Activated gamma-delta T cell (primary cell): ENCODE measurements at places on chromosomes 7 and 10.

- DNase-seq = no peak
Observed at GRCh38 chr10:1180836-1181235, 124.7 kb downstream of the WDR37 start.

- no peak for DNase-seq
Observed at GRCh38 chr7:18049262-18049661, 21.6 kb upstream of the PRPS1L1 start.

- DNase-seq = no peak
Observed at GRCh38 chr10:69048103-69048502, 39.8 kb upstream of the SRGN start.

GRCh38 chr10:31886885-31887284 is 41.7 kb downstream of the ARHGAP12 start:
- no peak for DNase-seq

- no peak for DNase-seq
Observed at GRCh38 chr10:120541984-120542383, 85.0 kb downstream of the PLPP4 start.

GRCh38 chr7:149673006-149673405 is 100.4 kb downstream of the ZNF467 start:
- DNase-seq = no peak

- no peak for DNase-seq
Observed at GRCh38 chr10:14358886-14359573, 28.3 kb upstream of the FRMD4A start.

- no peak for DNase-seq
Observed at GRCh38 chr10:52099026-52099600, 215.0 kb upstream of the DKK1 start.

- DNase-seq = no peak
Observed at GRCh38 chr10:43261578-43262396, 5.1 kb downstream of the RASGEF1A start.

GRCh38 chr10:71068861-71069271 is 143.5 kb upstream of the UNC5B start:
- DNase-seq = no peak

DNA sequence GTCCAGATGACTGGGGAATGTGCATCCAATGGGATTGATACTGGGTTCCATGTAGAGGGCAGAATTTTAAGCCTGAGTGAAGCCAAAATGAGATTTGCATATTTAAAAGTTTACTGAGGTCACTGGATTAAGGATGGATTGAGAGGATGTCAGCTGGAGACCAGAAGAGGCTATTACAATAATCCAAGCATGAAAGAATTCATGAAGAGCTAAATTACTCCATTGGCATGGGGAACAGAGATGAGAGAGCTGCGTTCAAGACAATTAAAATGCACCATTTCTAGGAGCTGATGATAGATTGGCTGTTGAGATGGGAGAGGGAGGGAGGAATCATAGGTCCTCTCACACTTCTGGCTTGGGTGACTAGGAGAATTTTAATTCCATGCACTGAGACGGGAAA is 158.5 kb downstream of the JCAD start:
- DNase-seq = no peak

- DNase-seq = no peak
Observed at GRCh38 chr7:45923290-45923689, 2.2 kb upstream of the IGFBP3 start.

DNA sequence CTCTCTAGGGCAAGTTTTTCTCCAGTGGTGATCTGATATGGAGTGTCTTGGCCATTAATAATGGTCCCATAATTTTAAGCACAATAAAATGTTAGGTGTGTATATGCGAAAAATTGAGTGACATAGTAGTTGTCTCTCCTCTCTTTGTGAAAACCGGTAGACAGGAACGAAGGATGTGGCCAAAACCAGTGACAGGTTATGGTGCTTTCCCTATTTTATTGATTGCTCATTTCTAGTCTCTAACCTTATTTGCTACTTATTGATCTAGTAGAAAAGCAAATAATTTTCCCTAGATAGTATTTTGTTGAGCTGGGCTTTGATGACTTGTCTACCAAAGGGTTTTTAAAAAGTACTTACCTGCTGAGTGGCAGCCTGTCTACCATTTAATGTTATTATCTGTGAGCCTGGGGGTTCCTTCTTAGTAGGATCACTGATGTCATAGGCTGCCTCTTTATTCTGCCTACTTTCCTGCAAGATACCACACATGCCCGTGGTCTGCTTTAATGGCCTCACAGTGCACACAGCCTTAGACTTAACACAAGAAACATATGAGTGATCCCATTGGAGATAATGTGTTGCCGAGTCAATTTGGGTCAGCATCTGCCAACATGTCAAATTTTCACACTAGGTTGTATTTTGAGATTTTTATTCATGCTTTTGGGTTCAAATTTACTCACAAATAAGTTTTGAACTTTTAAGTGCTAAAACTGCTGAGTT is 100.0 kb downstream of the AUTS2 start:
- DNase-seq = no peak

DNA sequence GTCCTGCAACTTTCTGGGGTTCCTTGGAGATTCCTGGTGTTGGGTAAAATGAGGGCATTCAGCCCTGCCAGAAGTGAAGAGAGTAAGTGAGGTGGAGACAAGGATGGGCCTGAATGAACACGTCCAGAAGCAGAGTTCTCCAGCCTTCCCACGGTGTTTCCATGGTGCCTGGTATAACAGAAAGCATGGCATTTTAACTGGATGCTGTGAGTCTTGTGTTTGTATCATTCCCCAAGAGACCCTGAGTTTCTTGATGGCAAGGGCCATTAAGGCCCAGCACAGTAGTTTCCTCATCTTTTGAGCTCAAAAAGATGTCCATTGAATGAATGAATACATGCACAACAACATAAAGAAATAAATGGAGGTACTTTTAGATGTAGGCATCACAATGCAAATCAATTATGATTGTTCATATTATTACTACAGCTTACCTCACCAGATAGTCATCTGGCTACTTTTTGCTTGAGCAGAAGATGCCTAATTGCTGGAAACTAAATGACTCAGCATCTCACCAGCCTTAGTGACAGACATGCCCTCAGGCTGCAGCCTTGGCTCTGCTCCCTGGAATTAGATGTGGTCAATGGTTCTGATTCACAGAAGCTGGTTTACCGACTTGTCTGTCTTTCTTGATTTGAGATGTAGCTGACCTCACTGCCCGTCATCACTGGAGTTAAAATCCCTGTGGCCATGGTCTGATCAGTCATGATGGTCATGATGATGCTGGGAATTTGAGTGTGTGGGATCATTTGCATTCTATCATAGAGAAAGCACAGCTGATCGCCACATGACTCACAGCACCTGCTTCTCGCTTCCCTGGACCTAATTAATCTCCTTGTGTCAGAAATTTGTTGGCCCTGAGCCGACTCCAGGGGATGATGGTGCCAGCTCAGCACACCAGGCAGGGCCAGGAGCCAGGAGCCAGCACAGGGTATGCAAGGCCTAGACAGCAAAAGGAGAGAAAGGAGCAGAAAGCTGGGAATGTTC is 83.9 kb downstream of the CXCL12 start:
- no peak for DNase-seq

GRCh38 chr7:13874783-13875182 is 114.7 kb downstream of the ETV1 start:
- DNase-seq = no peak

- no peak for DNase-seq
Observed at GRCh38 chr10:123165445-123166072, 11.4 kb downstream of the BUB3 start.

DNA sequence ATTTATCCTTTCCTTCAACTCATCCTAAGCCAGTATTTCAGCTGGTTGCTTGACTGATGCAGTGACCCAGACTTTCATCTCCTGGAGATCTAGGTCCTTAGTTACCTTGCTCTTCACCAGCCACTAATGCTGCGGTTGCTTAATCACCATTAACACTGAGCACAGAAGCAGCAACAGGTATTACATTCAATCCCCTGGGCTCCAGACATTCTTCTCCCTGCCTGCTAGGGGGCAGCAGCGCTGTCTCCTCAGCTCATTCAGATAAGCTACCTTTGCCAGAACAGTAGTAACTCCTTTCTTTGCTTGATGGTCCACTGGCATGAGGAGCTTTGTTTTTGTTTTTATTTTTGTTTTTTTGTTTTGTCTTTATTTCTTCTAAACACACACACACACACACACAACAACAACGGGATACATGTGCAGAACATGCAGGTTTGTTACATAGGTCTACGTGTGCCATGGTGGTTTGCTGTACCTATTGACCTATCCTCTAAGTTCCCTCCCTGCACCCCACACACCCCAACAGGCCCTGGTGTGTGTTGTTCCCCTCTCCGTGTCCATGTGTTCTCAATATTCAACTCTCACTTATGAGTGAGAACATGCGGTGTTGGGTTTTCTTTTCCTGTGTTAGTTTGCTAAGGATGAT is 1043.2 kb upstream of the C7orf33 start:
- no peak for DNase-seq

DNA sequence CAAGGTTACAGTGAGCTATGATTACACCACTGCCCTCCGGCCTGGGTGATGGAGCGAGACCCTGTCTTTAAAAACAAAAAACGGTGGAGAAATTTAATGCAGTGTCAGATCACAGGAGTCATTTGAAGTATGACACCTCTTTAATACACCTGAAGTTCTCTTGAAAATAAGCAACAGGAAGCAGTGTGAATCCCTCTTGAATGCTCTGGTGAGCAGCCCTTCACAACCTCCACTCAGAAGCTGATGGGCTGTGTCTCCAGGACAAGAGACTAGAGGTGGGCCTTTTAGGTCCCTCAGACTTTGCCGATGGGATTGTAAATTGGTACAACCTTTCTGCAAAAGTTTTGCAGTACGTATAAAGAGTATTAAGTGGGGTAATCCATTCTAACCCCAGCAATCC is 50.1 kb downstream of the CYP26A1 start:
- DNase-seq = no peak

DNA sequence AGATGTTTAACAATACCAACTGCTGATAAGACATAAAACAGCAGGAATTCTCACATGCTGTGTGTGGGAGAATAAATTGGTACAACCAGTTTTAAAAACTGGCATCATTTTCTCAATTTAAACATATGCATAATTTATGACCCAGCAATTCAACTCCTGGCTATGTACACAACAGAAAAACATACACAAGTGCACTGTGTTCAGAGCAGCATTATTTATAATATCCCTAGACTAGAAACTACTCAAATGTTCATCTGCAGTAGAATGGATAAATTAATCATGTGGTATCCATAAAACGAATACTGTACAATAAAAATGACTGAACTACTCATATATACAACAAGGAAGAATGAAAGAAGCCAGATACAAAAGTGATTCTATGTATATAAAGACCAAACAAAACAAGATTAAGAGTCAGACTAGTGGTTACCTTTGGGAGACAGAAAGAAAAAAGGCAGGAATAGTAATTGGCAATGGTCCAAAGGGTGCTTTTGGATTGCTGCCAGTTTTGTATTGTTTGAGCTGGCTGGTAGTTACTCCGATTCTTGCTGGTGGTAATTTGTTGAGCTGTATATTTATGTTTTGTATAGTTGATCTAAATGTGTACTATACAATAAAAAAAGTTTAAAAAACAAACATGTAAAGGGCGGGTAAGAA is 306.0 kb downstream of the TFEC start:
- DNase-seq = no peak

DNA sequence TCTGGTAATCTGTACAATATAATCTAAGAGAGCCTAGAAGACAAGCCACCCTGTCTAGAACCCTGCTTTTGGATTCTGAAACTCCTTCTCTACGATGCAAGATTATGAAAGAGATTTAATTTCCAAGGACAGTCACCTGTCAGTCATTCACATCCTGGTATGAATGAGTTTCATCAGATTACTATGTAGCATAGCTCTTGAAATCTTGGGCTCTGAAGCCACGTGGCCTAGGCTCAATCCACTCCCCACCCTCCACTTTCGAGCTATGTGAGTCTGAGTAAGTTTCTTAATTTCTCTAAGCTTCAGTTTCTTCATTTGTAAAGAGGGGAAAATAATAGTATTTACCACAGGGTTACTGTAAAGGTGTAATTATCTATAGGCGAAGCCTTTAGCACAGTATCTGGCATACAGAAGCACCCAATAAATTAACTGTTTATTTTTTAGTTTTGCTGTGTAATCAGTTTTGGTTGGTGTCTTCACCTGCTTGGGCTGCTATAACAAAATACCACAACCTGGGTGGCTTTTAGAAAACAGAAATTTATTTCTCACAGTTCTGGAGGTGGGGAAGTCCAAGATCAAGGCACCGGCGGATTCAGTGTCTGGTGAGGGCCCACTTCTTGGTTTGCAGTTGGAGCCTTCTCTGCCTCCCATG is 71.3 kb downstream of the MYOF start:
- no peak for DNase-seq

- no peak for DNase-seq
Observed at GRCh38 chr7:38310591-38311101, 37.2 kb upstream of the TARP start.

GRCh38 chr10:132386419-132386831 is 10.6 kb upstream of the PWWP2B start:
- no peak for DNase-seq

- DNase-seq = no peak
Observed at GRCh38 chr10:112643600-112644264, 196.7 kb downstream of the VTI1A start.

- no peak for DNase-seq
Observed at GRCh38 chr7:128875523-128875948, 12.9 kb downstream of the ATP6V1F start.

- no peak for DNase-seq
Observed at GRCh38 chr10:88527245-88527644, 55.9 kb downstream of the RNLS start.

DNA sequence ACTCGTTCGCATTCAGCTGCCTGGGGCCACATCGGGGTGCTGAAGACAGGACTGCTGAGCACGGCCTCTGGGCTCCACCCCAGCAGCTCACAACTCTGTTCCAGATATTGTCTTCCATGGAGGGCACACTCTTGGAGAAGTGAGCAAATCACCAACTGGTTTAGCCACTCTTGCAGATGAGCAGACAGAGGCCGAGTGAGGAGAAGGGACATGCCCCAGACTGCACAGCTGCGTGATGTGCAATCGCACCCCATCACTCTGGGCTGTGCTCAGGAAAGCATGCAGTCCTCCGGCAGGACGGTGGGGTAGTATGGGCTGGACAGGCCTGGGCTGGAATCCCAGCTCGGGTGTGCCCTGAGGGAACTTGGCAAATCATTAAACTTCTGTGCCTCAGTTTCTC is 111.6 kb downstream of the FAM53B start:
- DNase-seq = no peak

DNA sequence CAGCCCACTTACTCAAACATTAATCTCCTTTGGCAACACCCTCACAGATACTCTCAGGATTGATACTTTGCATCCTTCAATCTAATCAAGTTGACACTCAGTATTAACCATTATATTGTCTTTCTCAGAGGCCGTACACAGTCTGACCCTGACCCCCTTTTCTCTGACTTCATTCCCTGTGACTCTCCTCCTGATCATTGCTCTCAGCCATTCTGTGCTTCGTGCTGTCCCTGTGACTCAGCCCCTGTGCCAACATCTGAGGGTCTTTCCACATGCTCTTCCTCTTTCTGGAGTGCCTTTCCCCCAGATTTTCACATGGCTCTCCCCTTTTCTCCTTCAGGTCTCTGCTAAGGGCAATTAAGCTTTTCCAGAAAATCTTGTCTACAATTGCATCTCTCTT is 289.0 kb upstream of the PHYHIPL start:
- no peak for DNase-seq
